CD4-positive, alpha-beta T cell (primary cell): ENCODE measurements at places on chromosomes 13 and 19. TPM values are rescaled to one million over a fixed set of nuclear protein-coding genes. Genes with fewer than 3 reads are reported as not detected.

DNA sequence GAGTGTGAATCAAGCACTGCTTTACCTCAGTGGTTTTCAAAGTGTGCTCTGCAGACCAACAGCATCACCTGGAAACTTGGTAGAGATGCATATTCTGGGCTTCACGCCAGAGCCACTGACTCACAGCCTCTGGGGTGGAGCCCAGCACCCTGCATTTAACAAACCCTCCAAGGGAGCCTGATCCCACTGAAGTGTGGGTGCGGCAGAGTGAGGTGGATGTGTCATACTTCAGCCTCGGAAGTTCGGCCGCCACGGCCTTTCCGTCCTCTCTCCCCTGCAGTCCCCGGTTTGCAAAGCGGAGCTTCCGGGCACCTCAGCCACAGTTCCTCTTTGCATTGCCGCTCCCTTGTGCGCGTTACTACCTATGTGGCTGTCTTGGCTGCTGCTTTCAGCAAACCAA, 33.3 kb upstream of the MICU2 start:
- no peaks in the 10 kb centered on the region for H3K4me1 ChIP-seq
- no peak for DNase-seq
- no peaks in the 10 kb centered on the region for H3K36me3 ChIP-seq
- H3K27me3 ChIP-seq = peaks cover 8% of the 10 kb centered on the region

ALOX5AP gene
- total RNA-seq = 19.0 TPM

- DNase-seq = no peak
- no peak overlapping the region for H3K27ac ChIP-seq
- no peak overlapping the region for H3K4me3 ChIP-seq
- H3K27me3 ChIP-seq = no peaks in the 10 kb centered on the region
- no peaks in the 10 kb centered on the region for H3K4me1 ChIP-seq
Measured at GRCh38 chr13:51240958-51241357, 18.8 kb downstream of the FAM124A start.

KIR2DL4 gene
- not detected for total RNA-seq

DNA sequence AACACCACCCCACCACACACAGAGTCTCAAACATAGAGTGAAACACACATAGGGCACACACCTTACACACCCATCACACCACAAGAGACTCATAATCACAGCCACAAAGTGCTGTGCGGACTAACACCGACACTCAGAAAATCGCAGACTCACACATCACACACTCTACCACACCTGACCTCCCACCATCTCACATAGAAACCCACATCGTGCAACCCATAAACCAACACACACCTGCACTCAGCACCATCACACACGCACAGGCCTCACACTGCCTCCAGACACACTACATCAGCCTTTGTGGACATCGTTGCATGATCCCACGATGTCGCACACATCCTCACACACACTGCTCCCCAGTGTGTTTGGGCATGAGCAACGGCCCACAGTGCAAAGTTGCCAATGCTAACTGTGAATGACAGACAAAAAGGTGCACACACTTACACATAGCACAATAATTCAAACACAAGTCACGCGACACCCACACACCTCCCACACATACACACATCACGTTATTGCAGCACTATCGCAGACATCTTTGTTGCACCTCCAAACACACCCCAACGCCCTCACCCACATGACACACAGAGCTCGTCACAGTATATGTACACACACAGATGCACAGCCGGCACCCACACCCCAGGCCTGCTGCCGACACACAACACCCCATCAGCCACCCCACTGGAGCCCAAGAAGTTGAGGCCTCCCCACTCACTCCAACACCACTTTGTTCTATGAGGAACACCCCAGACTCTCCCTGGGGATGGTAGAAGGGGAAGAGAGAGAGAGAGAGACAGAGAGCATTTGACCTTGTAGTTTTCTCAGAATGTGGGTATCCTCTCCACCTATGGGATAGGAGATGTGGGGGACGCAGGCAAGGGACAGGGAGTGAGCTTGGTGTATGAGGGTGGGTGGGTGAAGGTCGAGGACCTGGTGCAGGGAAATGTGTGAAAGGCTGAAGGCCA, 1.2 kb upstream of the ATP1A3 start:
- no peak overlapping the region for H3K27ac ChIP-seq
- no peak overlapping the region for H3K4me3 ChIP-seq
- peaks cover 32% of the 10 kb centered on the region for H3K4me1 ChIP-seq
- H3K27me3 ChIP-seq = peaks cover 45% of the 10 kb centered on the region
- H3K36me3 ChIP-seq = no peaks in the 10 kb centered on the region
- DNase-seq = no peak

DNA sequence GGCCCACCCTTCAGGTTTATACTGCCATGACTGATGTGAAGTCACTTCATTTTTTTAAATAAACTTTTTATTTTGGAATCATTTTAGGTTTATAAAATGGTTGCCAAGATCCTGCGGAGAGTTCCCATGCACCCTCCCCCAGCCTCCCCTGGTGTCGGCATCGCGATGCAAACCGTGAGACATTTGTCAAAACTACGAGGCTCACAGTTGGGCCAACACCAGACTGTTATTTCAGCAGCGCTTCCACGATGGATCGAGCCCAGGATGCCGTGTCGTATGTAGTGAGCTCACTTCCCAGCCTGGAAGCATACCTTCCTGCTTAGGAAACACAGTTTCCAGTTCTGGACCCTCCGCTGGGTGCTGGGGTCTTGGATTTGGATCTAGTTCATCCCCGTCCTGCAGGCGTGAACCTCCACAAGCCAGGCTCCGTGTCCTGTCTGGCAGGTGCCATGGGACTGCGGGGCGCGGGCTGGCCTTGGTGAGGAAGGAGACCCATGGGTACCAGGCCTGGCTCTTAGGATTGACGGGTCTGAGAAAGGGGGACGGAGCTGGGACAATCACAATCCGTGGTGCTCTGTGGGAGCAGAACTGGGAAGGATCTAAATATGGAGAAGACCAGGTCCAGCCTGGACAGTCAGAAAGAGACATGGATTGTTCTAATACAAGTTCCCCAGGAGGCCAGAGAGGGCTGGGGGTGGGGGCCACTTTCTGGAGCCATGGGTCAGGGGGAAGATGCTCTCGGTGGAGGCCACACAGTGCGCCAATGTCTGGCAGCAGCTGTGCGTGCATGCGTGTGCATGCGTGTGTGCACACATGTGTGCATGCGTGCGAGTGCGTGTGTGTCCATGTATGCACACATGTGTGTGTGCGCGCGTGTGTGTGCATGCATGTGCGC, 2.4 kb upstream of the SBK2 start:
- H3K36me3 ChIP-seq = no peaks in the 10 kb centered on the region
- DNase-seq = no peak
- no peaks in the 10 kb centered on the region for H3K4me1 ChIP-seq
- no peaks in the 10 kb centered on the region for H3K27me3 ChIP-seq
- H3K4me3 ChIP-seq = no peak overlapping the region

GRCh38 chr19:46181388-46181779, 33.3 kb downstream of the IGFL2 start:
- H3K4me1 ChIP-seq = no peaks in the 10 kb centered on the region
- no peaks in the 10 kb centered on the region for H3K36me3 ChIP-seq
- DNase-seq = no peak
- H3K4me3 ChIP-seq = no peak overlapping the region
